ENCODE measurements at places on chromosomes 6 and 20. TPM values are rescaled to one million over a fixed set of nuclear protein-coding genes. Genes with fewer than 3 reads are reported as not detected.

DNA sequence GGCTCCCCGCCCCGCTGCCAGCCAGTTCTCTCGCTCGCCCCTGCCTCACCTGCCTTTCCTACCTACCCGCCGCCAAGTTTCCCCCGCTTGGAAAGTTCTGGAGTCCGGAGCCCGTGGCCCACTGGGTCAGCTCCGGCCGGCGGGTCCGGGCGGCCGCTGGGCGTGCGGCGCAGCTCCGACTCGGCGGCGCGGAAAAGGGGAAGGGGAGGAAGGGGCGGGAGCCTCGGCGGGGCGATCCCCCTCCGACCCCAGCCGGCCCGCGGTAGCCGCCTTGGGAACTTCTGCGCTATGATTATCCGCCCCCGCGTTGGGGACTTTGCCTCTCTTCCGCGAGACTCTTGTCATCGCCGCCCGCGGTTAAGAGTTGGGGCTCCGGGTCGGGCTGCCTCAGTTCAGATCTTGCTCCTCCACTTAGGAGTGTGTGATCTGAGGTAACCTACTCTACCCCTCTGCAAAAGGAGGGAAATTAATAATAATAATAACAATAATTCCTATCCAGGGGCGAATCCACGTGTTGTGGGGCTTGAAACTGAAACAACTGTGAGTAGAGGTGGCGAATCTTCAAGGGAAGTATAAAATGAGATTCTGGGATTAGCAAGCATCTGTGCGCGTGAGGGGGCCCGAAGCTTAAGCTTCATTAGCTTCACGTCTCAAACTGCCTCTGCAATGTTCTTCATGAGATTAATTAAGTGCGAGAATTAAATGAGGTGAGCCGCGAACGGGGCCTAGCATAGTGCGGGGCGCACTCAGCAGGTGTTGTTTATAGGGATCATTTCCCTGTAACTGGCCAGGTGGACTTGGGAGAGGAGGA, 30.8 kb downstream of the SF3B5 start:
- H3K4me3 ChIP-seq: peak overlapping the region; percentile 61
- no peak for DNase-seq
- H3K27me3 ChIP-seq: no peaks in the 10 kb centered on the region
- no peaks in the 10 kb centered on the region for H3K36me3 ChIP-seq
- H3K27ac ChIP-seq: peak overlapping the region; percentile 21
- H3K4me1 ChIP-seq: peaks cover 21% of the 10 kb centered on the region

Gene WFDC6
- total RNA-seq: not detected

Gene REM1
- total RNA-seq: 3.0 TPM

DNA sequence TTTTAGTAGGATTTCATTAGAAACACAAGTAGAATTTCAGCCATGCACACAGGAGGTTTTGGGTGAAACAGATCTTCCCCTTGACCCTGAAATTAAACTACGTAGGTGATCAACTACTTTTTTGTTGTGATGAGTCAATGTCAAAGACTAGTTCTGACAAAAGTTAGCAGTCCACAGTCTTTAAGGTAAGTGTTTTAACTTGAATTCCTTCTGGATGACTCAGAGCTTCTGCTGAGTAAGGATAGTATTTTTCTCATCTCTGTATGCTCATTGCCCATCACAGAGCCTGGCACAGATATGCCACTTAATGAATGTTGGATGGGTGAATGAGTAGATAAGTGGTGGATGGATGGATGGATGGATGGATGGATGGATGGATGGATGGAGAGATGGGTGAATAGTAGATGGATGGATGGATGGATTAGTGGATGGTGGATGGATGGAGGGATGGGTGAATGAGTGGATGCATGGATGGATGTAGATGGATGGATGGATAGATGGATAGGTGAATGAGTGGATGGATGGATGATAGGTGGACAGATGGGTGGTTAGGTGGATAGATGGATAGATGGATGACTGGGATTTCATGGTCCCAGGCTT, 165.3 kb downstream of the ZMYND8 start:
- H3K36me3 ChIP-seq: no peaks in the 10 kb centered on the region
- H3K27me3 ChIP-seq: no peaks in the 10 kb centered on the region
- DNase-seq: no peak
- H3K27ac ChIP-seq: no peak overlapping the region
- no peak overlapping the region for H3K4me3 ChIP-seq

Gene TMC2
- not detected for total RNA-seq

DNA sequence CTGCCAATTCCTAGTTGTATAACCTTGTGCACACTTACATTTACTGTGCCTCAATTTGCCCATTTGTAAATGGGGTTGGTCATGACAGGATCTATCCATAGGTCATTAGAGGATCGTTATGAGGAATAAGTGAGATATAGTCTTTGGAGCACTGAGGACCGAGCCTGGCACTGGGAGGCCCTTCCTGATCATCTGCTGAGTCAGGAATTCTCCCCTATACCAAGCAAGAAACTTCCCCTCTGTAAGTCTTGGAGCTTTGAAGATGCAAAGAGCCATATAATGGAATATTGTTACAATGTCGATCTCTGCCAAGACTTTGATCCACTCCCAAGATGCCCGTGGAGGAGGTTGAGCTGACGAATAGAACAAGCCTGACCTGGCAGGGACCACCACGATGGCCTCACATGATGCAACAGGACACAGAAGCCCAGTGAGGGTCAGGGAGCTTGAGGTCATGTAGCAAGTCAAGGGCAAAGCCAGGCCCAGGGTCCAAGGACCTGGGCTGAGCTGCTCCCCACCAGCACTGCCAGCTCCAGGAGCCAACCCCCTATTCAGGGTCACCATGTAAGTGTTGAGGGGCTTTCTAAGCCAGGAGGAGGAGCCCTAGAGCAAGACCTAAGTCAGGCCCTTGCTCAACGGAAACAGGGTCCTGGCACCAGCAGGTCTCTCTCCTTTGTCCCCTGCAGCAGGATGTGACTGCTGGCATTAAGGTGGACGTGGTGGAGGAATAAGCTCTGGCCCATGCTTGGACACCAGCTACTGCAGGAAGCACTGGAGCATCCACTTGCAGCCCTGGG, 16.7 kb downstream of the PDRG1 start:
- H3K36me3 ChIP-seq: no peaks in the 10 kb centered on the region
- no peaks in the 10 kb centered on the region for H3K4me1 ChIP-seq
- H3K27ac ChIP-seq: no peak overlapping the region
- DNase-seq: no peak
- H3K4me3 ChIP-seq: no peak overlapping the region
- no peaks in the 10 kb centered on the region for H3K27me3 ChIP-seq

- H3K36me3 ChIP-seq: no peaks in the 10 kb centered on the region
- H3K27me3 ChIP-seq: no peaks in the 10 kb centered on the region
- H3K4me1 ChIP-seq: no peaks in the 10 kb centered on the region
- DNase-seq: no peak
- H3K4me3 ChIP-seq: no peak overlapping the region
Observed at GRCh38 chr20:35979544-35979943, 11.2 kb downstream of the CNBD2 start.

GRCh38 chr20:22729616-22730236, 145.4 kb upstream of the FOXA2 start:
- no peak overlapping the region for H3K4me3 ChIP-seq
- H3K4me1 ChIP-seq: no peaks in the 10 kb centered on the region
- no peaks in the 10 kb centered on the region for H3K27me3 ChIP-seq
- no peak for DNase-seq

Gene ID4
- 19.0 TPM for total RNA-seq

DNA sequence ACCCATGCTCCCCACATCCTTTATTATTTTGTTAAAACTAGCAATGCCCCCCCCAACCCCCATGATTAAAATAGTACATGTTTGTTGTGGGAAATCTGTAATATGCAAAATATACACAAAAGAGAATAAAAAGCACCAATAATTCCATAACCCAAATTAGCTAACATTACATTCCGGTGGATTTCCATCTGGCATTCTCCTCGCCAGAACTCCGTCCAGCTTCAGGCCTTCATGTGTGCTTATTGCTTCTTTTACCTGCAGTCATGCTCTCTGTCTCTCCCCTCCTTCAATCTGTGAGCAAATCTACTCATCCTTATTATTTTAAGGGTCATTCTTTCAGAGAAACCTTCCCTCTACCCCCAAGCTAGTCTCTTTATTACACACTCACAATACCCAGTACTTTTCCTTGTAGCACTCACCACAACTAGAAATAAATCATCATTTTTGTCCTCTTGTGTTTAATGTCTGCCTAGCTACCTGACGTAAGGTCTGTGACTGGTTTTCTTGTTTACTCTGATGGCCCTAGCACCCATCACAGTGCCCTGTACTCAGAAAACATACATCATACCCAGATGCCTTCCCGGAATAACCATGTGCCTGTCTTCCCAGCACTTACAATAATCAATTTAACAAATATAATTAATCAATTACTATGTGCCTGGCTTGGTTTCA, 25.6 kb upstream of the IER3 start:
- H3K27ac ChIP-seq: no peak overlapping the region
- no peaks in the 10 kb centered on the region for H3K36me3 ChIP-seq
- peaks cover 34% of the 10 kb centered on the region for H3K4me1 ChIP-seq
- no peak for DNase-seq
- no peaks in the 10 kb centered on the region for H3K27me3 ChIP-seq

Gene NFATC2
- total RNA-seq: 12.5 TPM

DNA sequence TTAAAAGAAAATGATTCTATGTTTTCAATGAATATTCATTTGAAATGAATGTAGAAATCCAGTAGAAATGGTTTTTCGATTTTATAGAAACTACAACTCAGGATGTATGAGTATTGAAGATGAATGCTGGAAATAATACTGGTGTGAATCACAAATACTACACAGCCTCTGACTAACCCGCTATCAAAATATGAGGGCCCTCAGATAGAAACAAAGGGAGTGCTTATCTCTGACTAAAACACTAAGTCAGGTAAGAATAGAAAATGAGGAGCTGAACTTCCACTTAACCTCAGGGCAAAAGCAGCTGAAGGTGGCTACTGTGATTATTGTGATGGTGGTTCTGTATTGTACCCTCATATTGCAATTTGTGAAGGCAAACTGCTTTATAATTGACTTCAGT, 220.9 kb upstream of the RNF217 start:
- no peak overlapping the region for H3K4me3 ChIP-seq
- no peak for DNase-seq
- no peaks in the 10 kb centered on the region for H3K4me1 ChIP-seq

Gene TMEM217
- total RNA-seq: 1.4 TPM

Gene PHACTR3
- total RNA-seq: 24.2 TPM

- H3K4me3 ChIP-seq: no peak overlapping the region
- no peaks in the 10 kb centered on the region for H3K27me3 ChIP-seq
- H3K36me3 ChIP-seq: no peaks in the 10 kb centered on the region
- no peaks in the 10 kb centered on the region for H3K4me1 ChIP-seq
- no peak for DNase-seq
- no peak overlapping the region for H3K27ac ChIP-seq
Observed at GRCh38 chr6:130794738-130795137, 32.5 kb upstream of the SMLR1 start.

DNA sequence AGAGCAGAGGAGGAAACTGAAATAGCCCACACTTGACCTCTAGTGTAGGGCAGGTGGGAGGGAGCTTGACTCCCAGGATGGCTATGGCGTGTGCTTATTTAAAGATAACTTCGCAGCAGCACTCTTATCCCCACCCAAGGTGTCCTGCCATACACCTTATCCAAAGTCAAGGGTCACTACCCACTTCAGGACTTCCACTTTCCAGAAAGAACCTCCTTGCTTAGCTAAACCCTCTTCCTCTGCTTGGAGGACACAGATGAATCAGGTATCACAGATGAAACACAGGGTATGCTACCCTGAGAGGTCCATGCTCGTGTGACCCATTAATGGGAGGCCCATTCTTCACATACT, 2.3 kb downstream of the RIN2 start:
- H3K36me3 ChIP-seq: no peaks in the 10 kb centered on the region
- H3K27me3 ChIP-seq: no peaks in the 10 kb centered on the region
- DNase-seq: no peak

Gene LHFPL5
- total RNA-seq: not detected

DNA sequence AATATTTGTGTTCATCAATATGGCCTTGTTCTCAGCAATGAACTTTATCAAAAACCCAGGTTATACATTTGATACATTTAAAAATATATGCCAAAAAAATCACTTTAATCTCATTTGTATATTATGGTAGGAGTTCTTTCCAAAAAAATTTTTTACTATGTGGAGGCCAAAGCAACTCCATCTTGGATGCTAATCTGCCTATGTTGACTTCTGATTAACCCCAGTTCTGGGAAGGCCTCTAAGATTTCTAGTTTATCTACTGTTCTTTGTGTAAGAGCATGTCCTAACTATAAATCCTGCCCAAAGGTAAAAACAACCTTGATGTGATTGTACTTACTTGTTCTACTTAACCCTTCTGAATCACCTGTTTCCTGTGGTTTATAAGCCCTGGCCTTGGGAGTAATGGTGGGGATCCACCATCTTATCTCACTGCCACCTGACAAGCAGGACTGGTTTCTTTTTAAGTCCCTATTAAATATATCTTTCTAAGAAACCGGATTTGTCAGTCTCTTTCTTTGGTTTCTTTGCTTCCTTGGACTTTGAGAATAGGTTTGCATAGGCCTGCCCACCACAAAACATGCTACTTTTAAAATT, 46.7 kb downstream of the RNGTT start:
- no peaks in the 10 kb centered on the region for H3K36me3 ChIP-seq
- no peak for DNase-seq
- H3K4me3 ChIP-seq: no peak overlapping the region
- no peaks in the 10 kb centered on the region for H3K4me1 ChIP-seq

DNA sequence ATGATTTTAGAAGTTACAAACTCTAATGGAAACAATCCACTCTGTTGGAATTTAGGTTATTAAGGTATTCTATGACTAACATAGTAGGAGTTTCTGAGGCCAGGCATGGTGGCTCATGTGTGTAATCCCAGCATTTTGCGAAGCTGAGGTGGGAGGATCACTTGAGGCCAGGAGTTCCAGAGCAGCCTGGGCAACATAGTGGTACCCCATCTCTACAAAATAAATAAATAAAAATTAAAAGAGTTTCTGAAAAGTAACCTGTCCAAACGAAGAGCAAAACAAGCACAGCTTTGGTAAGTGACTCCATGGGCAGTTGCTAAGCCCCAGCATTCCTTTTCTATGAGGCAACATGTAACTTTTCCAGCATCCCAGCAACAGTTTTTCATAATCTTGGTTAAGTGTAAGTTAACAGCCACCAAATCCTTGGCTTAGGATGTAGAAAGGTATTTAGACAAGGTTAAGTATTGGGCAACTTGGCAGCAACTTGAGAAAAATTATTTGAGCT, 86.3 kb downstream of the SOX4 start:
- no peak overlapping the region for H3K4me3 ChIP-seq
- no peaks in the 10 kb centered on the region for H3K4me1 ChIP-seq
- no peak for DNase-seq

GRCh38 chr20:23106271-23106851, 20.2 kb upstream of the CD93 start:
- no peak for DNase-seq
- no peaks in the 10 kb centered on the region for H3K36me3 ChIP-seq
- H3K4me3 ChIP-seq: no peak overlapping the region
- no peaks in the 10 kb centered on the region for H3K27me3 ChIP-seq
- H3K27ac ChIP-seq: peak overlapping the region; percentile 72

Gene CFAP206
- 0.26 TPM for total RNA-seq

Gene PBOV1
- total RNA-seq: not detected

- H3K27ac ChIP-seq: peak overlapping the region; percentile 73
- H3K4me1 ChIP-seq: peaks cover 29% of the 10 kb centered on the region
- H3K4me3 ChIP-seq: no peak overlapping the region
- H3K36me3 ChIP-seq: no peaks in the 10 kb centered on the region
- no peaks in the 10 kb centered on the region for H3K27me3 ChIP-seq
Observed at GRCh38 chr6:41451039-41451438, 95.1 kb upstream of the FOXP4 start.

Gene TNNC2
- total RNA-seq: not detected

- DNase-seq: no peak
- H3K4me3 ChIP-seq: no peak overlapping the region
- H3K36me3 ChIP-seq: no peaks in the 10 kb centered on the region
Observed at GRCh38 chr6:123039431-123039830, 43.4 kb downstream of the CLVS2 start.

Data from right atrium auricular region (tissue), 2 donors.